ENCODE measurements at places on chromosomes 3 and 15.

GRCh38 chr15:94412979-94413746 is 181.8 kb downstream of the MCTP2 start:
- no peak overlapping the region for H3K4me3 ChIP-seq
- no peaks in the 10 kb centered on the region for H3K36me3 ChIP-seq
- no peak for DNase-seq
- no peaks in the 10 kb centered on the region for H3K27me3 ChIP-seq
- peaks cover 5% of the 10 kb centered on the region for H3K4me1 ChIP-seq

- no peak overlapping the region for H3K27ac ChIP-seq
- DNase-seq: no peak
- H3K27me3 ChIP-seq: no peaks in the 10 kb centered on the region
Observed at GRCh38 chr3:71726146-71726545, 944 bp upstream of the EIF4E3 start.

- H3K4me1 ChIP-seq: peaks cover 41% of the 10 kb centered on the region
- DNase-seq: no peak
- no peak overlapping the region for H3K4me3 ChIP-seq
- peak overlapping the region; percentile 64 for H3K27ac ChIP-seq
- H3K27me3 ChIP-seq: no peaks in the 10 kb centered on the region
Observed at GRCh38 chr3:125128861-125129501, 73.2 kb upstream of the HEG1 start.

GRCh38 chr3:132652640-132653270 is 6.9 kb downstream of the ACAD11 start:
- H3K36me3 ChIP-seq: no peaks in the 10 kb centered on the region
- no peak overlapping the region for H3K27ac ChIP-seq
- no peaks in the 10 kb centered on the region for H3K27me3 ChIP-seq
- no peaks in the 10 kb centered on the region for H3K4me1 ChIP-seq
- DNase-seq: no peak

DNA sequence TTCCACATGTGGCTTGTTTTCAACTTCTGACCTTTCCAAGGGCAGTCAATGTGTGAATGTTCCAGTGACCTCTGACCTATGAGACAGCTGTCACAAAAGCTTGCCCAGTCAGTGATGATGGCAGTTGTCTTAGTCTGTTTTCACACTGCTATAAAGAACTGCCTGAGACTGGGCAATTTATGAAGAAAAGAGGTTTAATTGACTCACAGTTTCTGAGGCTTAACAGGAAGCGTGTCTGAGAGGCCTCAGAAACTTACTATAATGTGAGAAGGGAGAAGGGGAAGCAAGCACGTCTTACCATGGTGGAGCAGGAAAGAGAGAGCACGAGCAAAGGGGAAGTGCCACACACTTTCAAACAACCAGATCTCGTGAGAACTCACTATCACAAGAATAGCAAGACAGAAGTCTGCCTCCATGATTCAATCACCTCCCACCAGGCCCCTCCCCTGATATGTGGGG is 95.6 kb downstream of the ECT2 start:
- H3K27me3 ChIP-seq: no peaks in the 10 kb centered on the region
- no peaks in the 10 kb centered on the region for H3K36me3 ChIP-seq
- no peaks in the 10 kb centered on the region for H3K4me1 ChIP-seq
- no peak overlapping the region for H3K4me3 ChIP-seq
- no peak overlapping the region for H3K27ac ChIP-seq

DNA sequence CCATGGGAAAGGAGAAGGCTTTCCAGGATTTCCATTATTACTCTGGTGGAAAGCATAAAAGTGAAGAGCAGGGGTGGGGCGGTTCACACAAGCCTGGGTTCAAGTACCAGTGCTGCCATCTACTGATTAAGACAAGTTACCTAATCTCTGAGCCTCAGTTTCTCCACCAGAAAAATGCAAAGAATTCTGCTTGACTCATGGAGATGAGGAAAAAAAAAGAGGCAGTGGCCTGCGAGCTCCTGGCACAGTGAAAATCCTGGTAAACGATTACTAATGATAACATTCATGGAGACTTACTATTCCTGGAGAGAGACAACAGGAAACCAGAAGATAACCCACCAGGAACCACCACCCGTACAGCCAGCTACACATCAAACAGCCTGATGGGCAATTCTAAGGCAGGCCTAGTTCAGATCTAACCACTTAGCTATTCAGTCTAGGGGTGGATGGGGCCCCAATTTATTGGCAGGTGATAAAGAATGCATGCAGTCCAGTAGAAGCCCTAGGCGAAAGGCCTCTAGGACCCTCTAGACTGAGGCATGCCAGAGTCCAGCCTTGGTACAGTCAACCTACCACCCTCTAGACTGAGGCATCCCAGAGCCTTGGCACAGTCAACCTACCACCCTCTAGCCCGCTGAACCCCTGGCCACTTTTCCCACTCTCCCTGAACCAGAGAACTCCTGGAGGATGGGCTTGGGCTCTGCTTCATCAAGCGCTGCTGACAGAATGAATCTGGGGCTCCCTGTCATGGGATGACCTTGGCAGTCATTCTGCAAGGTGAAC is 2.5 kb downstream of the AMOTL2 start:
- no peak for DNase-seq
- H3K27me3 ChIP-seq: no peaks in the 10 kb centered on the region
- peaks cover 44% of the 10 kb centered on the region for H3K36me3 ChIP-seq

DNA sequence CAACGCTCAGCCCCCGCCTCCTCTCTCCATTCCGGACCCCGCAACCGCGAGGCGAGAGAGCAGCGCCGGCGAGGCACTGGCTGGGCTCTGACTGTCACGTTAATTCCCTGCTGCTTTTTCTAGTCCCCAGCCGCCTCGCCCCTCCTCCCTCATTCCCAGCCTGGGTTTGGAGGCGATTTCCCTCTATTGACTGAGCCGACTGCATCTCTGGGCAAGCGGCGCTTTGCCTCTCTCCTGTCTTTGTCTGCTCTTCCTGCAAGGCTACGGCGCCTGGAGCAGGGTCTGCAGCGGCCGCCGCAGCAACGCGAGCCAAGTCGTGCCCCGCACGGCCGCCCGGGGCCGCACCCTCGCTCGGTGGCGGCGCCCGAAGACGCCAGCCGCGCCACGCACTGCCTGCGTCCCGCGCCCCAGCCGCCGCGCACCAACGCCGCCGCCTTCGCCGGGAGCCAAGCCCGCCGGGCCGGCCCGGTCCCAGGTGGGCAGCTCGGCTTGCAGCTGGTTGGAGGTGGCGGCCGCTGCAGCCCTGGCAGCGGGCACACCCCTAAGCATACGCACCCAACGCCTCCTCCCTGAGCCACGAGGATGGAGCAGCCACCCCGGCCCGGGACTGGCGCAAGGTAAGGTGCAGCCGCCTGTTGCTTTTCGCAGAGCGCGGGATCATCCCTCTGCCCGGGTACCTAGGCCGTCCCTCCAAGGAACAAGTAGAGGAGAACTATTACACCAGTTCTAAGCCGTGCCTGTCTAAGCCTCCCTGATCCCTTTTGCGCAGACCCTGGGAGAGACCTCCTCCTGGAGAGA is at the start of gene LRRC3B:
TSS of gene LRRC3B (plus strand) at position 152 of the 798 bp plus-strand sequence. CDS start 86,901 bp downstream, outside the sequence.
- no peaks in the 10 kb centered on the region for H3K4me1 ChIP-seq
- peak; percentile 30 for DNase-seq
- H3K36me3 ChIP-seq: no peaks in the 10 kb centered on the region
- H3K27ac ChIP-seq: no peak within 1 kb of the TSS
- peak within 1 kb of the TSS; percentile 21 for H3K4me3 ChIP-seq
- peaks cover 50% of the 10 kb centered on the region for H3K27me3 ChIP-seq

DNA sequence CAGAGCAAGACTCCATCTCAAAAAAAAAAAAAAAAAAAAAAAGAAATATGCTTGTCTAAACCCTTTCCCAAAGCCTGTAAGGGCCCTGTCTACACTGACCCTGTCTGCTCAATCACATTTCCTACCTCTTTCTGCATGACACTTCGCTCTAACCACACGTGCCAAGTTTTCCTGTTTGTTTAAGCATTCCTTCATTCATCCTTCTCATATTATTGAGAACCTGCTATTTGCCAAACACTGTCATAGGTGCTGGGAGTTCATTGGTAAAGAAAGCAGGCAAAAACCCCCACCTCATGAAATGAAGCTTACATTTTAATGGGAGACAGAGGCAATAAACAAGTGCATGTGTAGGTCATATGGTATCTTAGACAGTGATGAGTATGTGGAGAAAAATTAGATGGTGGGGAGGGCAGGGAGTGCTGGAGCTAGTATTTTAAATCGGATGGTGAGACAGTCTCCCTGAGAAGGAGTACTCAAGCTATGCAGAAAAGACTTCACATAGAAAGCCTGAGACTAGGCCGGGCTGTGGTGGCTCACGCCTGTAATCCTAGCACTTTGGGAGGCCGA is 48.0 kb downstream of the B3GNT5 start:
- no peak for DNase-seq
- no peak overlapping the region for H3K27ac ChIP-seq
- no peak overlapping the region for H3K4me3 ChIP-seq
- no peaks in the 10 kb centered on the region for H3K36me3 ChIP-seq

GRCh38 chr15:78763796-78764241 is 47.4 kb downstream of the ADAMTS7 start:
- H3K36me3 ChIP-seq: no peaks in the 10 kb centered on the region
- H3K4me1 ChIP-seq: no peaks in the 10 kb centered on the region
- H3K27ac ChIP-seq: no peak overlapping the region
- no peaks in the 10 kb centered on the region for H3K27me3 ChIP-seq
- H3K4me3 ChIP-seq: no peak overlapping the region

DNA sequence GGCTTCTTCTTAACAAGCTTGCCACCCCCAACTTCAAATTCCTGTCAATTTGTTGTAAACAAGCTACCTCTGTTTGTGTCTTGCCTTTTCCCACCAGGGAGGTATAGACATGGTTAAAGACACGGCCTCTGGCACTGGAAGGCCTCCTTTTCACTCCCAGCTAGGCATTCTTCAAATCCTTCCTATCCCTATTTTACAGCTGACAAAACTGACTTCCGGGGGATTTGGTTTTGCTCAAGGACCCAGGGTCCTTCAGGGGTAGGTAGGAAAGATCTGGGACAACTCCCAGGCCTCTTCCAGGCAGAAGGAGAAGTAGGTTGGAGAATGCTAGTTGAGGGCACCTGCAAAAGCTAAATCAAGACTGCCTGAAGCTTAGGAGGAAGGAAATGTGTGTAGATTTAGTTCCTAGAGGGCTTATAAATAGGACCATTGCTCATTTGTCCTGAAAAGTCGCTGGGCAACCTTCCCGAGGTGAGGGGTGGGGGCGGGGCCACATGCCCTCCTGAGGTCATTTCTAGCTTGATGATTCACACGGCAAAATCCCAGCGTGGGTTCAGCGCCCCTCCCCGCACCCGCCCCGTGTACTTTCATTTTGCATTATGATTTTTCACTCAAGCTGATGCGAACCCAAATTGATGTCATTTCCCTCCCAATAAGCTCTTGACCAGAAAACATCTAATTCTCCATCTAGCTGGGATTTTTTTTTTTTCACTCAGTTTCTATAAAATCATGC is 365.5 kb downstream of the SHQ1 start:
- peak overlapping the region; percentile 39 for H3K27ac ChIP-seq
- H3K36me3 ChIP-seq: no peaks in the 10 kb centered on the region
- H3K4me1 ChIP-seq: peaks cover 15% of the 10 kb centered on the region
- DNase-seq: peak; percentile 62
- no peaks in the 10 kb centered on the region for H3K27me3 ChIP-seq

- no peaks in the 10 kb centered on the region for H3K36me3 ChIP-seq
- no peaks in the 10 kb centered on the region for H3K4me1 ChIP-seq
- no peak overlapping the region for H3K27ac ChIP-seq
Observed at GRCh38 chr15:99326235-99326634, 75.0 kb downstream of the LRRC28 start.

DNA sequence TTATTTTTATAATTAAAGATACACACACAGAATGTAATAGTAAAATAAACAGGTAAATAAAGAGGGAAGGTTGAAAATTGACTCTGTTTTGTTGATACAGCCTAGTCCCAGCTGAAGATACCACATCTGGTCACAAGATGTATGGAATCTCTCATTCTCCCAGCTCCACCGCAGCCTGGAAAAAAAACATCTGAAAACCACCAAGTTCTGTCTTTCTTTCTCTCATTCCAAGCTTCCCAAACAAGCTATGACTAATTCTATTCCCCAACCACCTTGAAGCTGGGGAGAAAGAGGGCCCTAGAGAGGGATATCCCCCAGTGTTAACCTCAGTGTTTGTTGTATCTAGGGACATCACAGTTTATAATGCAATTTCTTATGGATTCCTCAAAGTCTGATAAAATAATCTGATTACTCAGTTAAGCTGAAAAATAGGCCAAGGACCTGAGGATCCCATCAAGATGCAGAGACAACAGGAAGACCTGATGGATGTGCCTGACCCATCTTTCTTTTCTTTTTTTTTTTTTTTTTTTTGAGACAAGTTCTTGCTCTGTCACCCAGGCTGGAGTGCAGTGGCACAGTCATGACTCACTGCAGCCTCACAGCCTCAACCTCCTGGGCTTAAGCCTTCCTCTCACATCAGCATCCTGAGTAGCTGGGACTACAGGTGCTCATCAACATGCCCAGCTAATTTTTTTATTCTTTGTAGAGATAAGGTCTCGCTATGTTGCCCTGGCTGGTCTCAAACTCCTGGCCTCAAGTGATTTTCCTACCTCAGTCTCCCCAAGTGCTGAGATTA is 38.1 kb downstream of the SRGAP3 start:
- no peaks in the 10 kb centered on the region for H3K36me3 ChIP-seq
- no peak for DNase-seq

- no peak for DNase-seq
- H3K27me3 ChIP-seq: no peaks in the 10 kb centered on the region
- peak overlapping the region; percentile 34 for H3K27ac ChIP-seq
- H3K4me3 ChIP-seq: no peak overlapping the region
- no peaks in the 10 kb centered on the region for H3K36me3 ChIP-seq
Observed at GRCh38 chr3:71546821-71547220, 36.7 kb downstream of the FOXP1 start.

- no peak overlapping the region for H3K4me3 ChIP-seq
- no peak for DNase-seq
- H3K4me1 ChIP-seq: no peaks in the 10 kb centered on the region
- no peaks in the 10 kb centered on the region for H3K36me3 ChIP-seq
- H3K27me3 ChIP-seq: no peaks in the 10 kb centered on the region
Observed at GRCh38 chr15:81723701-81724100, 322.1 kb downstream of the MEX3B start.

GRCh38 chr3:20186600-20187004 is 596 bp upstream of the SGO1 start:
- no peak for DNase-seq
- H3K27ac ChIP-seq: peak overlapping the region; percentile 91
- H3K4me3 ChIP-seq: peak overlapping the region; percentile 76
- peaks cover 18% of the 10 kb centered on the region for H3K4me1 ChIP-seq
- H3K36me3 ChIP-seq: no peaks in the 10 kb centered on the region

GRCh38 chr15:97977734-97978133 is 17.2 kb downstream of the ARRDC4 start:
- no peak for DNase-seq
- no peaks in the 10 kb centered on the region for H3K4me1 ChIP-seq
- H3K27me3 ChIP-seq: no peaks in the 10 kb centered on the region
- no peak overlapping the region for H3K27ac ChIP-seq

GRCh38 chr15:65937476-65937875 is 68.2 kb downstream of the RAB11A start:
- DNase-seq: peak; percentile 26
- no peaks in the 10 kb centered on the region for H3K27me3 ChIP-seq
- H3K4me3 ChIP-seq: no peak overlapping the region
- no peaks in the 10 kb centered on the region for H3K4me1 ChIP-seq
- no peak overlapping the region for H3K27ac ChIP-seq
- no peaks in the 10 kb centered on the region for H3K36me3 ChIP-seq

GRCh38 chr15:60423537-60423936 is 25.8 kb upstream of the ANXA2 start:
- H3K4me1 ChIP-seq: peaks cover 17% of the 10 kb centered on the region
- no peaks in the 10 kb centered on the region for H3K27me3 ChIP-seq
- no peak overlapping the region for H3K4me3 ChIP-seq
- H3K36me3 ChIP-seq: no peaks in the 10 kb centered on the region
- peak; percentile 86 for DNase-seq
